H9 (cell line): ENCODE measurements at places on chromosomes 16 and 17.

GRCh38 chr17:30323895-30324319 is 9.9 kb downstream of the TMIGD1 start:
- no peak for DNase-seq

DNA sequence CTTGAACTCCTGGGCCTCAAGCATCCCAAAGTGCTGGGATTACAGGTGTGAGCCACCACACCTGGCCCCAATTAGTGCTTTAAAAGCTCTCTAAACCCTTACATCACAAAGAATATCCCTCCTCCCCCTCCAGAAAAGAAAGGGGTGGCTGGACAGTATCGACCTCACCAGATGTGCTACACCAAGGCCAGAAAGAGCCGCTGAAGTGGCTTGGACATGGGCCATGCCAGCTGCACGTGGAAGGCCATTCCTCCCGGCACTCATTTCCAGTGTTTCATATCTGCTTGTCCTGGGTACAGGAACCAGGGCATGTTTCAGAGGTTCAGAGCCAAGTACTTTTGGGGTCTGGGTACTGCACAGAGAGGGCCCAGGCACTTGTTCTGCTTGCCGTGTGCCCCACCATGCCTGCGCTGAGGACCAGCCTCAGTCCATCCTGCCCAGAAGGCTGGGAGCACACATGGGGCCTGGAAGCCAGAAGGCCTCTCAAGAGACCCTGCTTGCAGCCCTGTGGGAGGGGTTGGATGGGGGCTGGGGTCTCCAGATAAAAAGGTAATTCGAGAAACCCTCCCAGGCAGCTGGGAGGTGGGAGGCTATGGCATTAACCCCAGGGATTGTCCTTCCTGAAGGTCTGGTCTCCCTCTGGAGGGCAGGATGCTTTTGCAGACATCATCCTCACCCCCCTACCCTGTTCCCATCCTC is 3.5 kb upstream of the SRRM2 start:
- no peak for DNase-seq

GRCh38 chr17:73311781-73312641 is at the start of gene CDC42EP4:
Gene CDC42EP4 (minus strand): TSS chr17:73312001. CDS start chr17:73286500, 25,501 bp downstream.
- peak; percentile 99 for DNase-seq

DNA sequence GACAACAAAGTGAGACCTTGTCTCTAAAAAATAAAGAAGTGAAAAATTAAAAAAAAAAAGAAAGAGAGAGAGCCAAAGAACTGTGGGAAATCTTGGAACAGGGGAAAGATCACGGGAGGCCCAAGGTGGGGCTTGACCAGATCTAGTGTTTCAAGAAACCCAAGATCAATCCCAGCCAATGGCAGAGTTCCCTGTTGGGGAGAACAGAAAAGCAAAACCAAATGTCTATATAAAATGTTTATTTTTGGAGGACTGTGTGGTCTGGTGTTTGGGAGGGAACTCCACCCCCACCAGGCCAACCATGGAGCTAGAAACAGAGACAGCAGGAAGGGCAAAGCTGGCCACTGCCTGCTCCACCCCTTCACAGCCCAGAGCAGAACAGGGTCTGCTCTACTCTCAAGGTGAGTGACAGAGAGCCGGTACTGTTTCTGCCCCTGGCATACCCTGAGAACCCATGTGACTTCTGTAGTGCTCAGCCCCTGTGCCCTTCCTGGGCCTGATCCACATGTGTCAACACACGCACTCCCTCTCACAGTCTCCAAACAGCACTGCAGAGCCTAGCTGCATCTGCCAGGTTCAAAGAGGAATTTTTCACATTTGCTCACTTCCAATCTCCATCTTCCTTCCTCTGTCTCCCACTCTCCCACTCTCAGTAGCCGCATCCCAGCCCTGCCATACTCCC is 3.7 kb downstream of the TMEM101 start:
- DNase-seq, result no peak

- DNase-seq, result no peak
Measured at GRCh38 chr17:75739174-75739573, 17.9 kb downstream of the ITGB4 start.
